ENCODE measurements at places on chromosomes 4 and X.

GRCh38 chrX:134981910-134982309 lies 8.9 kb upstream of the SMIM10 start:
- no peak for DNase-seq

GRCh38 chr4:15186149-15186548 lies 183.9 kb downstream of the CPEB2 start:
- DNase-seq, result no peak

DNA sequence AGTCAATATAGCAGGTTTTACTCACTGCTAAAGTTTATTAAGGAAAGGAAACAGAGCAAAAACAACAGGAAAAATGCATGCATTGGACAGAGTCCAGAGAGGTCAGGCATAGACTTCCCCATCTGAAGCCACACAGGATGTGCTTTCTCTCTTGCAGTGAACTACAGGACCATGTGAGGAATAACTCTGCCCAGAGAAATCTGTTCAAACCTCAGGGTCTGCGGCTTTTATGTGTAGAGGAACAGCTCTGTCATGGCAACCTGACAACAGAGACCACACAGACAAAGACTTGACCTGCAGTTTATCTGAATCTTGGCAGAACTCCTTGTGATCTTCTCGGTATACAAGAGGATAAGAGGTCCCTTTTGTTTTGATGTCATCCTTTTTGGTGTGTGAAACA lies 46.3 kb upstream of the LONRF3 start:
- DNase-seq, result no peak

DNA sequence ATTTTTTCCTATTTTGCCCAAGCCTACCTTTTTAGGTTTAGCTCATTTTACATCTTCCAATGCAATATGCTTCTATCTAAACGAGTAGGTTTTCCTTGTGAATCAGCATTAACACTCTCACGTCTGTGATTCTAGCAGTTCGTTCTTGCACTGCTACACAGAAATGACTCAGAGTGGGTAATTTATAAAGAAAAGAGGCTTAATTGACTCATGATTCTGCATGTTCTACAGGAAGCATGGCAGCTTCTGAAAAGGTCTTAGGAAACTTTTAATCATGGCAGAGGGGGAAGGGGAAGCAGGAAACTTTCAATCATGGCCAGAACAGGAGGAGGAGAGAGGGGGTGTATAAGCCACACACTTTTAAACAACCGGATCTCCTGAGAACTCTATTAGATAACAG lies 44.9 kb downstream of the SPANXN1 start:
- DNase-seq, result no peak

DNA sequence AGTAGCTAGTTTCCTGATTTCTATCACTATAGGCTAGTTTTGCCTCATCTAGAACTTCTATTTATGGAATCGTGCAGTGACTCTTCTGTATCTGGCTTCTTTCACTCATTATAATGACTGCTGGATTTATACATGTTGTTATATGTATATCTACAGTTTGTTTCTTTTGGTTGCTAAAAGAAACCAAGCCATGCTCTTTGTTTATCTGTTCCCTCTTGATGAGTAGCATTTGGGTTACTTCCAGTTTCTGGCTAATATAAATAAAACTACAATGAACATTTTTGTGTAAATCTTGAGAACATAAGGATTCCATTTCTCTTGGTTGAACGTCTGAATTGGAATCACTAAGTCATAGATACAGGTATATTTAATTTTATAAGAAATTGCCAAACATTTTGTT lies 73.9 kb downstream of the ARHGAP24 start:
- DNase-seq, result no peak

DNA sequence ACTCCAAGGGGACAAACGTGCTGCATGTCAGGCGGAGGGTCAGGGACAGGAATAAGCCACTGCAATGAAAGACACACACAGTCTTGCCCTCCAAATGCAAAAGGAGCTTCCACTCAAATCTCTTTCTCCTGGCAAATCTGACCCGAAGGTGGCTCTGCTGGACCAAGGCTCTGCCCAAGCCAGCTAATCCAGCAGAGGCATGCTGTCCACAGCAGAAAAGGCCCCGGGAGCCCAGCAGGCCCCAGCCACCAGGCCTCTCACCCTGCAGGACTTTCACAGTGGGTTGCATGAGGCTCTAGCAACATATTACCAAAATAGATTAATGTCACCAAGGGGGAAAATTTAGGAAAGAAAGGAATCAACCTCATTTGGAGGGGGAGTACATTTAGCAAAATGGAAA lies 628.6 kb downstream of the BCOR start:
- DNase-seq, result no peak

GRCh38 chrX:130028196-130028595 lies 45.8 kb downstream of the BCORL1 start:
- DNase-seq, result no peak

- DNase-seq, result no peak
Observed at GRCh38 chr4:37132975-37133360, 111.6 kb upstream of the NWD2 start.

DNA sequence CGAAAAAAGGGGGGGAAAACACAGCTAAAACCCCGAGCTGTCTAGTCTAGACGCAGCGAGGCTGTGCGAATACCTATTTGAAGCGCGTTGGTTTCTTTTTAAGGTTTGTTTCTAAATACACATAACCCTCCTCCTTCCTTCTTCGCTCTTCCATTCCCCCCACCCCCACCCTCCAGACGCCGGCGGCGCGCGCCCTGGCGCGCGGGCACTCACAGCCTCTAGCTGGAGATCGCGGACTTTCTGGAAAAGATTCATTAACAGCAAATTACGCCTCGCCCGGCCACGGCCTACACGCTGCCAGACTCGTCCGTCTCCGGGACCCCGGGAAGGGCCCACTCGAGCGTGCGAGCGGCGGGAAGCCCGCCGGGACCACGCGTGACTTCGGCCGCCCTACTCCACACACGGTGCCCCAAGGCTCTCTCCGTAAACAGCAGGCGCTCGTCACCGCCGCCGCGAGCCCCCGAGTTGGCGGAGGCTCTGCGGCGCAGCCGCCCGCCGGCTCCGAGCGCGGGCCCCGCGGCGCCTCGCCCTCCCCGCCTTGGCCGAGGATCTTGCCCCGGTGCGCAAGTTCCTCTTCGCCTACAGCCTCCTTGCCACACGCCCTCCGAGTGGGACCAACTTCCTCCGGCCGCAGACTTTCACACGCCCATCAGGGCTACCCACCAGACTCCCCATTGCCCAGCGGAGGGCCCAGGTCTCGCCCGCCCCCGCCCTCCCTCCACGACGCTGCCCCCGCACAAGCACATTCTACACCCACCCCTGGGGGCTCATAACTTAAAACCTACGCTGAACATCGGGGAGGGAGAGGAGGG lies 2.0 kb downstream of the BCOR start:
- DNase-seq, result peak; percentile 35

DNA sequence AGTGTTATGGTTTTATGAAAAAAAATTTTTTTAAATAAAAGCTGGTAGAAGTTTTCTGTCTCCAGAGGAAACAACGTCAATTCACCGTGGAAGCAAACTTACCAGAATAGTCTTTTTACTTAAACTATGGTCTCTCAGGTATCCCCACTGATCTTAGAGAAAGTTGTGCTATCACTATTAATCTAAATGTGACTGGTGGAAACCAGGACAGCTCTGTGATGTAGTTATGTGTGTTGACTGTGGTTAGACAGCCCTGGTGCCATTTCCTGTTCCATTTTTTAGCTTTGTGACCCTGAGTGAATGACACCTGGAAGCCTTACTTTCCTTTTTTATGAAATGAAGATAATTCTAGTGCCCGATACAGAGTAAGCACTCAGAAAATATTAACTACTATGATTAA lies 111.8 kb upstream of the HUWE1 start:
- DNase-seq, result no peak

Measured in globus pallidus (tissue), 1 donor.